ENCODE measurements at places on chromosomes 6 and 20.
A peak's percentile ranks its signal among the peaks of the same experiment; 100 is the strongest.

DNA sequence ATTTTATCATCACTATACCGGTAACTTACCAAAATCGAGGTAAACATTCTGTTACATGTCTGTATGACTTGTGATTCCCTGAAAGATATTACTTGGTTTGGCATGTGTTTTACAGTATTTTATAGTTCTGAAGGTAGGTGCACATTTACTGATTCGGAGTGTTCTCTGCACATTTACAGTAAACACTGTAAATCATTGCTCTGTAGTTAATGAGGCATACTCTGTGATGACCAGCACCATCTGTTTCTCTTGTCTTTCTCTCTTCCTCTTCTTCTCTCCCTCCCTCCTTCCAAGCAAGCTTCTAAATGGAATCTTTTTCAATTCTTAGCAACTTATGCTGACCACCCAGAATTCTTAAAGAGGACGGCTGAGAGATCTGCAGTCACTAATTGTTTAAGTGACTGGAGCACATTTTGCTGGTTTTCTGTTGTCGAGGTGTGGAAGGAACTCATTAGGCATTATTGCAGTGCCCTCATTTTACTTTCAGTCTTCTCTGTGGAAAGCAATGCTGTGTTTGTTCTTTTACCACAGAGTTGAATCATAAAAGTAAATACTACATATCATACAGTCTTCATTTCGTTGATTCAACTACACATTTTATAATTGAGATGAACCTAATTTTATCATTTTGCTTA lies 126.5 kb downstream of the UTRN start:
- DNase-seq: no peak

GRCh38 chr20:49616154-49617007 lies 48.4 kb upstream of the PTGIS start:
- DNase-seq: no peak

DNA sequence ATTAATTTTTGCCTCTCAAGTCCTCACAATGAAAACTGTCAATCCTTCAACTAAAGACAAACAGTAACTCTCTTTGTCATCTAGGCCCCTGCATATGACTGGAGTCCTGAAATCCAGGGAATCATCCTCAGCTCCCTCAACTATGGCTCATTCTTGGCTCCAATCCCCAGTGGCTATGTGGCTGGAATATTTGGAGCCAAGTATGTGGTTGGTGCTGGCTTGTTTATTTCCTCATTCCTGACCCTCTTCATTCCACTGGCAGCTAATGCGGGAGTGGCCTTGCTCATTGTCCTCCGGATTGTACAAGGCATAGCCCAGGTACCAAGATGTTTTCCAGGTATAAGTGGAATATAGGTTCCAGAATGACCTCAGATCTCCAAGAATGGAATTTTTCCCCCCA lies 15.4 kb downstream of the SLC17A4 start:
- DNase-seq: no peak

DNA sequence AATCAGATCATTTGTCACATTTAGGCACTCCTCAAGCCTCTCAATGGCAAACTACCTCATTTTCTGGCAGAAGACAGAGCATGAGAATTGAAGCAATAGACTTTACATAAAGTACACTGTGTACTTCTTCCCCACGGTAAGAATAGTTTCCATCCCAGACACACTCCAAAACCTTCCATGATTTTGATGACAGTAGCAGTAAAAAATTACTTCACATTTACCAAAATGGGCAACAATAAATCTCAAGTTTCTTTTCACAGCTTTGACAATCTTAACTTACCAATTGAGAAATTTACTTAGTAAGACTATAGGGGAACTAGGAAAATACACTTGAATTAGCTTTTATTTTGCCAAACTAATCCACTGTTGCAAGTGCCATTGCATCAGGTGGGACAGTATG lies 353.8 kb downstream of the HAO1 start:
- DNase-seq: no peak

DNA sequence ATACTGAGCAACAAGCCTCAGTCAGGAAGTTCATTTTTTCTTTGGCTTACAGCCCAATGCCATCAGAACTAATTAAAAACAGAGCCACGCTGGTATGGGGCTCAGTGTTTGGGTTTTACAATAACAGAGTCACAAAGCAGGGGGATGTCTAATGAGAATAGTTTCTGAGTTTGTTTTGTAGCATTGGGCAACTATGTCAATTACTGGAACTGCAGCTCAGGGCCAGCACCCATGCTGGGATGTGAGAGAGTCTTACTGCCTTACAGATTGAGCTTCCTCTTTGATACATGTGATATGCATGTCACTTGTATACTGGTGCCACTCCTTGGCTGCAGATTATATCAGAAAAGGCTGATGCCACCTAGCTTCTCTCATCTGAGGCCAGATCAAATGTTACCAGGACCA lies 117.6 kb downstream of the TFAP2B start:
- DNase-seq: peak; percentile 6

DNA sequence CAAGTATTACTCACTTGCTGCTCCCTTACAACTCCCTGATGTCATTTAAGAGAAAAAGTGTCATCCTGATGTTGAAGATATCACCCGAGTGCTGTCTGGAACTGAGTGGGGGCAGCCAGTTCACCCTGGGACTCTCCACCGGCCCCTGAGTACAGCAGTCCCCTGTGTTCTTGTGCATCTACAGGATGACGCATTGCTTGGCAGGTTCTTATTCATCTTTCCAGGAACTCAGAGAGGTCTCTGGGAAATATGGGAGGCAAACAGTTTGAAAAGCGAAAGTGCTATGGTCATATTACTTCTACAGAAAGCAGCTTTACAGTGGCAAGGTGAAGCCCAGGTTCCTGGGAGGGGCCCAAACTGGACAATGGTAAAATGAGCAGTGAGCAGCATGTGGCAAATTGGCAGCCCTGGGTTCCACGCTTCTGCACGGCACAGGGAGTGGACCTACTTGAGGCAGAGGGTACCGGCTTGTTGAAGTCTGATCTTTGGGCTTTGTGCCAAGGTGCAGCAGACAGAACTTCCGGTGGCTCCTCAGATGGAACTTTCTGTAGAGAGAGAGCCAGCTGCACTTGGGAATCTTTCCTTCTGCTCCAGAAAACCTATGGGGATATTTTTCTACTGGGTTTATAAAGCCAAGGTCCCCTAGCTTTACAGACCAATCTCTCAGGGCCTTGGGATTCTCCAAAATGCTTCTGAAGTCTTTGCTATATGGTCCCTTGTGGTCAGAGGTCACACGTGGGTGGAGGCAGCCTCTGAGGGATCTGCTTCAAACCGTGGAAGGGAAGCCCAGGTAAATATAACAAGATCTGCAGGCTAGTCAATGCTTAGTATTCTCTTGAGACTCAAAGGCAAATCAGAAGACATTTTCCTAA lies 128.3 kb downstream of the MAP3K7 start:
- no peak for DNase-seq

Measured in astrocyte of the cerebellum (primary cell).